Diencephalon (tissue), 1 donor: ENCODE measurements at places on chromosomes 3 and 15. TPM values are rescaled to one million over a fixed set of nuclear protein-coding genes. Genes with fewer than 3 reads are reported as not detected.

SNX22 gene
- 12.5 TPM for total RNA-seq

SCAPER gene
- 61.8 TPM for total RNA-seq

CMTM7 gene
- total RNA-seq: 0.69 TPM

PLEKHO2 gene
- total RNA-seq: 7.6 TPM

CYP8B1 gene
- not detected for total RNA-seq

SPTSSB gene
- 33.9 TPM for total RNA-seq

GREM1 gene
- under 0.01 TPM for total RNA-seq

GOLGA8S gene
- total RNA-seq: 0.23 TPM

CTDSPL gene
- 16.6 TPM for total RNA-seq

DGKG gene
- 15.0 TPM for total RNA-seq

RASL12 gene
- total RNA-seq: 6.2 TPM

RTP3 gene
- total RNA-seq: not detected

CD200 gene
- total RNA-seq: 79.1 TPM

ITIH1 gene
- not detected for total RNA-seq

SPG11 gene
- total RNA-seq: 82.8 TPM
